ENCODE measurements at places on chromosomes 11 and 22. TPM values are rescaled to one million over a fixed set of nuclear protein-coding genes. Genes with fewer than 3 reads are reported as not detected.

Gene TESMIN
- 5.5 TPM for total RNA-seq

Gene MMP27
- not detected for total RNA-seq

Gene FAM168A
- 22.2 TPM for total RNA-seq

Gene GAL3ST1
- not detected for total RNA-seq

Gene RTN4R
- total RNA-seq: 2.1 TPM

Gene C11orf86
- not detected for total RNA-seq

Gene CD3G
- total RNA-seq: 156 TPM

Gene SESN3
- total RNA-seq: 48.7 TPM

Gene UBQLN3
- not detected for total RNA-seq

Gene OAF
- total RNA-seq: 1.3 TPM

Gene TSPO
- total RNA-seq: 89.1 TPM

Gene PIWIL4
- total RNA-seq: 1.3 TPM

Gene SORL1
- 331 TPM for total RNA-seq

Gene CAVIN3
- not detected for total RNA-seq

Gene OR10A2
- not detected for total RNA-seq

Gene RIMBP3B
- not detected for total RNA-seq

Gene RAG2
- not detected for total RNA-seq

Gene PRR5L
- total RNA-seq: 9.2 TPM

Gene PRRG4
- 0.07 TPM for total RNA-seq

Gene SOX10
- total RNA-seq: not detected

Gene ATP6V1E1
- 62.5 TPM for total RNA-seq

Gene SLC5A12
- total RNA-seq: not detected

Gene NCAM1
- 0.40 TPM for total RNA-seq

Gene PATE2
- total RNA-seq: not detected

Gene POU2AF3
- total RNA-seq: not detected

Gene B4GALNT4
- total RNA-seq: 8.6 TPM

Gene SAA4
- total RNA-seq: not detected
